ENCODE measurements at places on chromosomes 5 and 9.

DNA sequence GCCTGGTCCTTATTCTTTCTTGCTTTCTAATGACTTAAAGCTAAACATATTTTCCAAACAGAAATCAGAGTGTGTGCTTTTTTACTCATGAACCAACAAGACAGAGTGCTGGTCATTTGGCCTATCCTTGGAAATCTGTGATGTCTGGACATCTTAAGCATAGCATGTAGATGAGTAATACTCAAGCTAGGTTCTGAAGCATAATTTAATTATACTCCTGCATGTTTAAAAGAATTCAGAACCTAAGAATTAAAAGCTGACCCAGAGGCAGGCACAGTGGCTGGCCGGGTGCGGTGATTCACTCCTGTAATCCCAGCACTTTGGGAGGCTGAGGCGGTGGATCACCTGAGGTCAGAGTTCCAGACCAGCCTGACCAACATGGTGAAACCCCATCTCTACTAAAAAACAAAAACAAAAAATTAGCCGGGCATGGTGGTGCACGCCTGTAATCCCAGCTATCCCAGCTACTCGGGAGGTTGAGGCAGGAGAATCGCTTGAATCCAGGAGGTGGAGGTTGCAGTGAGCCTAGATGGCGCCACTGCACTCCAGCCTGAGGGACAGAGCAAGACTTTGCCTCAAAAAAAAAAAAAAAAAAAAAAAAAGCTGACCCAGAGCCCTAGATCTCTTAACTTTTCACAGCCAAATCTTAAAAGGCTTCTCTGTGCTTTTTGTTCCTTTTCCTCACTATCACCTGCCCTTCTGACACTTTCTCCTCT is 16.2 kb upstream of the TJP2 start:
- no peak for DNase-seq

GRCh38 chr5:96868603-96869371 is 7.5 kb upstream of the ERAP2 start:
- no peak for DNase-seq

- DNase-seq: no peak
These were observed 97.2 kb downstream of the MVB12B start for GRCh38 chr9:126423916-126424185.

GRCh38 chr9:104025945-104026344 is 68.2 kb upstream of the SMC2 start:
- DNase-seq: no peak

DNA sequence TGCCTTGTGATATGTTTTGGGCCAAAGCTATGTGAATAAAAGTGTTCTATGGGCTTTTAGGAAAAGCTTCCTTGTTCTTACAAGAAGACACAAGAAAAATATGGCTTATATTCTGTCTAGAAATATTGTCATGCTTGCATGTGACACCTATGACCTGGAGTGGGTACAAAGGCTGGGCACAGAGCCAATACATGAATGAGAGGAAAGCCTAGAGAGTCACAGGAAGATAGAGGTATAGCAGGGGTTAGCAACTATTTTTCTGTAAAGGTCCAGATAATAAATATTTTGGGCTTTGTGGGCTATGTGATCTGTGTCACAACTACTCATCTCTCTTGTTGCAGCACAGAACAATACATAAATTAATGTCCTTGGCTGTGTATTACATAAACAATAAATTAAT is 196.6 kb upstream of the CD180 start:
- DNase-seq: no peak

DNA sequence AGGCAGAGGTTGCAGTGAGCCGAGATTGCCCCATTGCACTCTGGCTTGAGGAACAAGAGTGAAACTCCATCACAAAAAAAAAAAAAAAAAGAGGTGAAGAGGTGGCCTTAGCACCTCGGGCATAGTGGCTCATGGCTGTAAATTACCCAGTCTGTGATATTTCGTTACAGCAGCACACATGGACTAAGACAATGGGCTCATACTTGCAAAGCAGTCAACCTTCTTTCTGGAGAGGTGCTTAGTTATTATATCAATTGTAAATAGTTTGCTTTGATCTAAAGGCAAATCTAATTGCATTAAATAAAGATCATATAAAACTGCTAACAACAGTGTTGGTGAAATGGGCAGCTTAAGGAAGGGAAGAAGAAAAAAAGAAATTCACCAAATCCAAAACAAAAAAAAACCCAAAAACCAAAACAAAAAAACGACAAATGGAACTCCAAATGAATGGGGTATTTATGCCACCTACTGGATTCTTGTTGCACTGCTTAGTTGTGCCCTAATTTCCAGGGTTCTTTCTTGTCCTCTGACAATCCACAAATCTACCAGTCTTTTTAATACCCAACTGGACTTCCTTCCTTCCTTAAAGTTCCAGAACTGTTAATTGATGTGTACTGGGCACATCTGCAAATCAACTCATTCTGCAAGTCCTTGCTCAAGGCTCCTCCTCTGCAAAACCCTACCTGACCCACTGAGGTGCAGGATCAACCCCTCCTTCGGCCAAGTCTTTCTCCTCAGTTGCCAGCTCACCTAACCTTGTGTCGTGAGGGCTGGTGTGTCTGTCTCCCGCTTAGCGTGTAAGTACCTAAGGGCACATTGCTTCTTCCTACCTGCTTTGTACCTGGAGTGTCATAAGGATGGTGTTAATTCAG is 35.0 kb upstream of the DMRT1 start:
- DNase-seq: peak; percentile 69

DNA sequence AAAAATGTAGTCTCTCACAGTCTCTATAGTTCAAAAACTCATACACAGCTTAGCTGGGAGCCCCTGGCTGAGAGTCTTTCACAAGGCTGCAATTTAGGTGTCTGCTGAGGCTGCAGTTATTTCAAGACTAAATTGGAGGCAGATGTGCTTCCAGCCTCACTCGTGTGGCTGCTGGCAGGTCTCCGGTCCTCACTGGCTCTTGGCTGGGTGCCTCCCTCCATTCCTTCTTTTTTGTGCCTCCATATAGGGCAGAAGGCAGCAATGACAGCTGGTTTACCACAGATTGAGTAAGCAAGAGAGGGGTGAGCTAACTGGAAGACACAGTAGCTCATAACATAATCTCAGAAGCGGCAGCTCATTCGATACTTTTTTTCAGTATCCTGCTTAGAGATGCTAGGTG is 2167.7 kb upstream of the WWC1 start:
- DNase-seq: no peak

DNA sequence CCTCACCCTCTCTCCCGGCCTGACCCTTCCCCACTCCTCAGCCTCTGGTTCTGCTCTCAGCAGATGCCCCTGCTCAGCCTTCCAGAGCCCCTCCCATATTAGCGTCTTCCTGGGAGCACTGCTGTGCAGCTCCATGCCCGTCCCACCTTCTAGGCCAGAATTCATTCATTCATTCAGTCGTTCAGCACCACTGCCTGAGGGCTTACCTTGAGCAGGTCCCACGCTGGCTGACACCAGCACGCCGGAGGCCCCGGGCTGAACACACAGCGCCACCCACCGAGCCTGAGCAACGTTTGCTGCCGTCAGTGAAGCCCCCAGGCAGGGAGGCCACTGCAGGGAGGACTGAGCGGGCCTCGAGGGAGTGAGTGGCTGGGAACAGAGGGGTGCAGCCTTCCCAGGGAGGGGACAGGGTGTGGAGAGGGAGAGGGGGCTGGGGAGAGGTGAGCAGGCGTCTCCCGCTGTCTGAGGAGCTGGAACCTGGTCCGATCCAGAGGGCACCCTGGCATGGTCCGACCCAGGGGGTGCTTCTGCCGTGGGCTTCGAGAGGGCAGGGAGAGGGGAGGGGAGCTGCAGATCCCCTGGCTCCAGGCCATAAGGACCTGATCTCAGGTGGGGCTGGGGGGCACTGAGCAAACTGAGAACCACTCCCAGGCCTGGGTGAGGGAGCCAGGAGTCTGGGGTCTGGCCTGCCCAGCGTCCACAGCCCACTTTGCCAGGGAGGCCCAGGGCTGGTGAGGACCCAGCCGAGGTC is 98.8 kb upstream of the RAPGEF1 start:
- DNase-seq: no peak

DNA sequence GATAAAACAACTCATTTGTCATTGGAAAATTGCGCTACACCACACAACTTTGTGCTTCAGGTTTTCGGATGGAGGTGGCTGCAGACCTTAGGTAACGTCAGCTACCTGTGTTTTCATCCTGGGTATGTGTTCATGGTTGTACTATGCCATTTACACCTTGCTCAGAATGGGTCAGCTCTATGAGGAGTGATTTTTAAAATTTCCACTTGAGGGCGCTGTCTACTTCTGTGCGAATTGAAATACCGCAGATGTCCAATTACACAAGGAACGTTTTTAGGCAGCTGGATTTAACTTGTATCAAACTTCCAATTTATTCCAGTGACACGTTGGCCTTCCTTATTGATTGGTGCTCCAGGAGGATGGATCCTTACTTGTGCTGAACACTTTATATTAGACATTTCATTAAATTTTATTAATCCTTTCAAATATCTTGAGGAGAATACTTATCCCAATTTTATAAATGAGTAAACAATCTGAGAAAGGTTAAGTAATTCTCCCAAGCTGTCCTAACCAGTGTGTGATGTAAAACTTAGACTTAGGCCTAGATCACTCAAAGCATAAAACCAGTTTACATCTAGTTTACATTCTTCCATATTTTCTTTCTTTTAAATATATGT is 23.4 kb downstream of the DMRTA1 start:
- peak; percentile 16 for DNase-seq

DNA sequence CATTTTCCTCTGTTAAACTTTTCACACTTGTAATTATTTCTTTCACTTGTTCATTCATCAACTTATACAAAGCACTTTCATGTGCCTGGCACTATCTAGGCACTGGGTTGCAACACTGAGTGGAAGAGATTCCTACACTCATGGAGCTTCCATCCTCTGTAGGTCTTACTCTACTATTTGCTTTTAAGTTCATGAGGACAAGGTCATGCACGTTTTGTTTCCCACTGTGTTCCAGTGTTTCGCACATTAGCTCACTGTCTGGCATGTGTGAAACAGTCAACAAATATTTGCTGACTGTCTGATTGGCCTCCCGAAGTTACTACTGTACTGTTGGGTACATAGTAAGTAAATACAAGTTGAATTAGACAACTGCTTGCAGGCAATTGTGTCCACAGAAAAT is 87.9 kb upstream of the IFNK start:
- no peak for DNase-seq

- no peak for DNase-seq
These were observed 81.2 kb downstream of the ARSB start for GRCh38 chr5:78903861-78904260.

GRCh38 chr9:98010445-98010844 is 27.3 kb downstream of the ANP32B start:
- peak; percentile 30 for DNase-seq

- peak; percentile 73 for DNase-seq
These were observed 12.8 kb upstream of the SRP19 start for GRCh38 chr5:112848116-112848811.

DNA sequence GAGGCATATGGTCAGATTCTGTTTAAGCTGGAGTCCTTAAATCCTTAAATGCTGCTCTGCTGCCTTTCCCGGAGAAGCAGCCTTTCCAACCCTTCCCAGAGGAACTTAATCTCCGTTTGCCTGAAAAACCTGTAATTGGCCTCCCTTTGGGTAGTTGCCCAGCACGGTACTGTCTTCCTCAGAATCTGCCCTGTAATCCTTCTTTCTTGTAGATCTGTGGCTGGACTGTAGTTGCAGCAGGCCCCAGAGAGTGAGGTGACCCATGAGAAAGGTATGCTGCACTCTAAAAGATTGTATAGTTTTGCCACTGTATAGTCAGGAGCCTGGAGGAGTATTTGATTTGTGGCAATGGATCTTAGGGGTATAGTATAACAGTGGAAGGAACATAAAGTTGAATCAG is 11.7 kb downstream of the SPIN1 start:
- DNase-seq: no peak

DNA sequence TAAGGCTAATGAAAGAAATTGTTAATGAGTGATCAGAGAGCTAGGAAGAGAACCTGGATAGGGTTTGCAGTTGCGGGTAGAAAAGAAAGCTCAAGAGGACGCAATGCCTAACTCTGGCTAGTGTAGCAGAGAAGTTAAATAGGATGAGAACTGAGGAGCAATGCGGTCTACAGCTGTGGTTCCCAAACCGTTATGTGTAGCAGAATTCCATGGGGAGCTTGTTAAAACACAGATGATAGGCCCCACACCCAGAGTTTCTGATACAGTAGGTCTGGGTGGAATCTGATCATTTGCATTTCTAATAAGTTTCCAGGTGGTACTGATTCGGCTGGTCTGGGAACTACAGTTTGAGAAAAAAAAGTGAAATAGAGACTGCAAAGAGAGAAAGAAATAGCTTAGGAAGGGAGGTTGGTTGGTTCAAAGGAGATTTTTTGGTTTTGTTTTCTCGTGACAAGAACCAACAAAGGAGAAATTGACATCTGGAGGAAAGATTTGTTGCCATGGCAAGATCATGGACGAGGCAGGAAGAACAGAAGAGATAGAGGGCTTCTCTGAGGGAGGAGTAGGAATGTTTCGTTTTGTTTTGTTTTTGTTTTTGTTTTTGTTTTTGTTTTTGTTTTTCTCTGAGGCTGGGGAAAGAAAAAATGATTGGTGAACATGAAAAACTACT is 276.1 kb downstream of the ARRDC3 start:
- DNase-seq: peak; percentile 3

GRCh38 chr9:32526041-32526706 is at the start of gene RIGI:
TSS of gene RIGI (minus strand) at chr9:32526196. CDS start at chr9:32526166, 30 bp downstream.
- peak; percentile 68 for DNase-seq

DNA sequence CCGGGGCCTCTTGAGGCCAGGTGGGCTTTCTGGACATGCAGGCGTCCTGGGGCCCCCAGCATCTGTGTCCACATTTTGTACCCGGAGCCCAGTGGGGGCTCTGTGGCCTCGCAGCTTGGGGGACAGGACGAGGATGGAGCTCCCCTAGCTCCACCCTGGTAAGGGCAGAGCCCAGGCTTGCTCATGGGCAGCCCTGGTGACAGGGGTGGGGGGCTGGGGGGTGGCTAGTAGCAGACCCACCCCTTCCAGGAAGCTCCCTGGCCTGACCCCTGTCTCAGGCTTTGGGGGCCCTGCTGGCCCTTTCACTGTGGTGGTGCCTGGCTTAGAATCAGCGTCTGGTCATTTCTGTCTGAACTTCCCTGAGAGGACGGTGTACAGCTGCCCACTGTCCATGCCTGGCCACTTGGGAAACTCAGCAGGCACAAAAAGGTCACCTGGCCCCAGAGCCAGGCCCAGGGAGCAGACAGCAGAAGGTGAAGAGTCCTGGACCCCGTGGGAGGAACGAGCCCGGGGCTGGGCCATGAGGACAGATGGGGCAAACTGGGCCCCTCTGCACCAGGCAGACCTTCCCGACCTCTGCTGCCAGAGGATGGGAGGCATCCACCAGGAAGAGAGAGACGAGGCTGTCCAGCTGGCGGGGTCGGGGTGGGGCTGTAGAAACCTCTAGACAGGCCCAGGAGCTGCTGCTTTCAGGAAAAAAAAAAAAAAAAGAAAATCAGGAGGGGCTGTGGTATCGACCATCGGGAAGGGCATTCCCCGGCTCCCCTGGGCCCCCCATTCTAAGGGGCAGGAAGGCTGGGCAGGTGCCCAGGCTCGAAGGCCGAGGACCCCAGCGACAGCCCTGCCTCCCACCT is 52.8 kb downstream of the EXD3 start:
- peak; percentile 32 for DNase-seq
